ENCODE measurements at places on chromosomes 2 and 18.

GRCh38 chr2:191359133-191359532, 113.9 kb downstream of the MYO1B start:
- no peak for DNase-seq

DNA sequence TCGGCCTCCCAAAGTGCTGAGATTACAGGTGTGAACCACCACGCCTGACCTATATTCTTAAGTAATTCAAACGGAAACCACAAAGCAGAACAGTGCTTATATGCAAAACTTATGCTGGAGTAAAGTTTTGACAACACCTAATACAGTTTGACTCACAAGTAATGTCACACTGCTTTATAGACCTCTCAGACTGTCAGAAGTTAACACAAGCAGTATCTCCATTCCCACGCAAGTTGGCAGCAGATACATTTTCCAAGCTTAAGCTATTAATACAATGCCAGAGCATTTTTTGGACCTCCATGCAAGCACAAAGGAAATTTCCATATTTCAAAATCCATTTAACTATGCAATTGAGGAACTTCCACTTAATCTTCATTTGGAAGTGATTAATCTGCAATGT, 21.0 kb upstream of the SANBR start:
- DNase-seq, result no peak

DNA sequence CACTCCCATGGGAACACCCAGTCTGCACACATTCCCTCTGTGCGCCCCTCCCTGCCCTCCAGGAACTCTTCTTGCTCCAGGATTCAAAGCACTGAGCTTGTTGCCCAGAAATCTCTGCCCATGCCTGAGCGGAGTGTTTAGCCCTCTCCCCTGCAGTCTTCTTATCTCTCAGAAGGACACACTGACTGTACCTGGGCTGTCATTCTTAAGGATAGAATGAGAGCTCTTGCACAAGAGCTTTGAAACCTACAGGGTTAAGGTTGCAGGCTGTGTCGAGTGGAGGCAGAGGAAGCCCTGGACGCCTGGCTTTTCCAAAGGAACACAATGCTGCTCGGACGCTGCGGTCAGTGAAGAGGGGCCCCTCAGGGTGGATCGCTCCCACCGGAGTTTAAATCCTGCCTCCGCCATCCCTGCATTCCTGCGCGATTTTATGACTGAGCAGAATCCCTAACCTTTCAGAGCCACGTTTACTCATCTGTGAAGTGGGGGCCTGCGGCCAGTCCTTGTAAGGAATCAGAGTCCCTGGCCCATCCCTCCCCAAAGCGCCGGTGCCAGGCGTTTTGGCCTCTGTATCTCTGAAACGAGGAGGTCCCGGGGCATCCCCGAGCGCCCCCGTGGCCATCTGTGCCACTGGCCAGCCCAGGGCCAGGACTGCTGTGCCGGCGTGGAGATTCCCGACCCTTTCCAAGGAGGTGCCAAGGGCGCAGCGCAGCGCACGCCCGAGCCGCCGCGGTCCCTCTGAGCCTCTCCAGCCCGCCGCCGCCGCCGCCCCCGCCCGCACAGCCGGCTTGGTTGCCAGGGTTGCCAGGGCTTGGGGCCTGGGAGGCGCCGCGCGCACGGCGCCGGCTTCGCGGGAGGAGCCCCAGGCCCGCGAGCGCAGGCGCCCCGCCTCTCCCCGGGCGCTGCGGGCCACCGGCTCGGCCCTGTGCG, 58.9 kb downstream of the FAM168B start:
- DNase-seq, result no peak

DNA sequence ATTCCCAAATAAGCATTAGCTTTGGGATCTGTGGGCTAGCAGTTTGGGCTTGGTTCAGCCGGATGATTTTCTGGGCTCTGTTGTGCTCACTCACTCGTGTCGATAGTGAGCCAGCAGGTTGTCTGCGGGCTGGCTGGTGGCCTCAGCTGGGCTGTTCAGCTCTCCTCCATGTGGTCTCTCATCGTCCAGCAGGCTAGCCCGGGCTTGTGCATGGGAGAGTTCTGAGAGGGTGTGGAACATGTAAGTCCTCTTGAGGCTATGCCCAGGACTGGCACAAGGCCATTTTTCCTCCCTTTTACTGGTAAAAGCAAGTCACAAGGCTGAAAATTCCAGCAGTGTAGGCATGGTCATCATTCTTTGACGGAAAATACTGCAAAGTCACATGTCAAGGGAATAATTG, 38.5 kb downstream of the NTSR2 start:
- no peak for DNase-seq

- peak; percentile 100 for DNase-seq
These were observed 111.8 kb downstream of the STPG4 start for GRCh38 chr2:47043142-47043890.

DNA sequence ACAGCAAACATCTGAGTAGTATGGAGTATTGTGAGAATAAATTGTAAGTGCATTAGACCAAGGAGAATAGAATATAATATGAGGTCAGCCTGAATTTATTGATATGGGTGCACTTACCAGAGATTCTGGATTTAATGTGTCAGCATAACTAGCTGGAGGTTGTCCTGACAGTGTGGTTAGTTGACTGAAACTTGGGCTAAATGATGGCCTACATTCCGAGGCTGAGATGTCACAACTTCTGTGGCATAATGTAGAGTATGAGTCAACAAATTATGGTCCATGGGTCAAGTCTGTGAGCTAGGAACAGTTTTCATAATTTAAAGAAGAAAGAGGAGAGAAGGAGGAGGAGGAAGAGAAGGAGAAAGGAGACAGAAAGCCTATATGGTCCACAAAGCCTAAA, 127.6 kb downstream of the QPCT start:
- peak; percentile 44 for DNase-seq

DNA sequence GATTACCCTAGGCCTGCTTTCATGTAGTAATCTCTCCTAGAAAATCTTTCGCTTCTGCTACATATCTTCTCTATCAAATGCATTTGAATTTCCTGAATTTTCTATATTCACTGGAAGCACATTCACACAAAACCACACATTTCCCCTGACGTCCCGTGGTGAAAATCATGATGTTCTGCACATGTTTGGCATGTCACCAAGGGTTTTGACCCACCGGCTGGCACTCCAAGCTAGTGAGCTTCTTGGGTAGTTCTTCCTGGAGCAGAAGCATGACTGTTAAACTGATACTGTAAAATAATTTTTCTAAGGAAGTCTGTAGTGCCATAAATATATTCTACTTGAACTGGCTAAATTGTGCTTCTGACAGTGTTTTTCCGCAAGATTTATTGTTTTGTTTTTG, 510.1 kb upstream of the SLC8A1 start:
- DNase-seq, result no peak

GRCh38 chr2:206343816-206344215, 69.4 kb downstream of the ZDBF2 start:
- no peak for DNase-seq

Data from A172 (cell line).